ENCODE measurements at places on chromosomes 1 and 21.

GRCh38 chr1:205505076-205505729 is 734 bp downstream of the CDK18 start:
- no peak for DNase-seq

DNA sequence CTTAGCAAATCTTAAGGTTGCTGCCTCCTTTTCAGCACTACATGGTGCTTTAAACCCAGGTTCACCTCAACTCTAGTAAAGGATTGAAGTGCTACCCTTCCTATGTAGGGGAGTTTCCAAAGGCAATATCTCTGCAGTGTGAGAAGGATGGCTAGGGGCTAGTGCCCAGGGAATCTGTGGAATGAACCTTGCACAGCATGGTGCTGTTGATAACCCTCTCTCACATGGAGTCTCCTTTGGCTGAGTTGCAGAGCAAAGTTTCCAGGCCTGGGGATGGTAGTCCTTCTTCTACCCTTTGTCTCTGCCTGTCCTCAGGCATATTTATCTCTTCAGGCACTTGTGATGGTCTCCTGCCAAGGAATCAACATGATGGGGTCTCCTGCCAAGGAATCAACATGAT is 59.4 kb downstream of the AXDND1 start:
- no peak for DNase-seq

DNA sequence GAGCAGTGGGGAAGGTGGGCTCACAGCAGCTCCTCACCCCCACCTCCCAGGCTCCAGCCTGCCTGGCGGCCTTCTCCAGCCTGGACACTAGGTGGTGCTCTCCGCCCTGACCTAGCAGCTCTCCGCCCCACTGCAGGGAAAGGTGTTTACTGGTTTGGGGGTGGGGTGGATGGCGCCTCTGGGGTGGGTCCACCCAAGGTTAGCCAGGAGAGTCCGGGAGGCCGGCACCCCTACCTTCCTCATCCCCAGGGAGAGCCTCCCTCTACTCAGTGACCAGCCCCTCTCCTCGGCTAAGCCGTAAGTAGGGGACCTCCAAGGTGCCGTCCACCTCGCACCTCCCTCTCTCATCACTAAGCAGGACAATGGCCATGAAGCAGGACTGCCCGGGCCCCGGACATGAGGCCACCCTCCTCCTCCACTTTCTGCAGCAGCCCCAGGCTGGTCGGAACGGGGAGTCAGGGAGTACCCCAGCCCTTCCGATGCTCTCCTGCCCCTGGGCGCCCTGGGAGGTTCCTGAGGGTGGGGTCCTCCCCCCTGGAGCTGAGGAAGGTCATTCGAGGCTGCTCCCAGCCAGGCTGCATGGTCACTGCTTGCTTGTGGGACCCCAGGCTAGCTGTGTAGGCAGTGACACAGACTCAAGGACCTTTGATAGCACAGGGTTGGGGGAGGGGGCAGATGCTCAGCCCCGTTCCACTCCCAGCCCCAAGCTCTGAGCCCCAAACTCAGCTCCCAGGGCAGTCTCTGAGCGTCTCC is 101.4 kb upstream of the VAMP3 start:
- peak; percentile 30 for DNase-seq

DNA sequence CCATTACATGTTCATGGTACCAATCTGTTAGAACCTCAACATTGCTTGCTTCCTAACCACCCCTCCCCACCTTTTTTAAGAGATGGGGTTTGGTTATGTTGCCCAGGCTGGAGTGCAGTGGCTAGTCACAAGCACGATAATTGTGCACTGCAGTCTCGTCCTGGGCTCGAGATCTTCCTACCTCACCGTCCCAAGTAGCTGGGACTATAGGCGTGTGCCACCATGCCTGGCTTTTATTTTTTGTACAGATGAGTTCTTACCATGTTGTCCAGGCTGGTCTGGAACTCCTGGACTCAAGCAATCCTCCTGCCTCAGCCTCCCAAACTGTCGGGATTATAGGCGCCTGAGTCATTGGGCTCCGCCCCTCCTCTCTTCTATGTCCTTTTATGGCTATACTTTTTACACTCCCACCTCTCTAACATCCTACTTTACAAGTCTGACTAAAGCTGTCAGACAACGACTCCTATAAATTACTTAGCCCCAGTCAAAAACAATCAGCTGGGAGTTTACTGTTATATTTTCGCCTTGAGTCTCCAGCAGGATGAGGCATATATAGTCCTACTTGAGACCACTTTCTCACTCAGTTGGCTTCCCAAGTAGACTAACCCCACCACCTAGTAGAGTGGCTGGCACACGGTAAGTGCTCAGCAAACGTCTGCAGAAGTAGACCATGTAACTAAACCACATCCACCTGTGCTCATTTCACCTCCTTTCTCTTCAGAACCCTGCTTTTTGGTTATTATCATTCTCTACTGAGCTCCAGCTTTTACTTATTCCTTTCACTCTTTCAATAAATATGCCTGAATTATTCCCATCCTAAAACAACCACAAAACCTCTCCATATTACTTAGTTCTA is 13.8 kb downstream of the ENSA start:
- DNase-seq = no peak

DNA sequence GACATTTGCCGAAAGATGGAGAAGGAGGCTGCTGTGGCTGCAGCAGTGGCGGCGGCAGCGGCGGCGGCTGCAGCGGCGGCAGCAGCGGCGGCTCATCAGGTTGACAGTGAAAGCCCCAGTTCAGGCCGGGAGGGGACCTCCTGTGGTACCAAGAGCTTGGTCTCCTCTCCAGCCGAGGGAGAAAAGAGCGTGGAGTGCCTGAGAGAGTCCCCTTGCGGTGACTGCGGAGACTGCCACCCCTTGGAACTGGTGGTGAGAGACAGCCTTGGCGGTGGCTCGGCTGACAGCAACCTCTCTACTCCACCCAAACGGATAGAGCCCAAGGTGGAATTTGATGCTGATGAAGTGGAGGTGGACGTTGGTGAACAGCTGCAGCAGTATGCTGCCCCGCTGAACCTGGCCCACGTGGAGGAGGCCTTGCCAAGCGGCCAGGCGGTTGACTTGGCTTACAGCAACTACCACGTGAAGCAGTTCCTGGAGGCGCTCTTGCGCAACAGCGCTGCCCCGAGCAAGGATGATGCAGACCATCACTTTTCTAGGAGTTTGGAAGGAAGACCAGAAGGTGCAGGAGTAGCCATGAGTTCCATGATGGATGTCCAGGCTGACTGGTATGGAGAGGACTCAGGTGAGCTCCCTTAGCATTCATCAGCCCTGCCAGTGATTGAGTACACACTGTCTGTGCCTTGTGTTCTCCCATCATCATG is 6.3 kb downstream of the ZBTB8B start:
- DNase-seq = no peak

GRCh38 chr1:94383966-94384408 is 34.2 kb upstream of the ABCD3 start:
- DNase-seq = no peak

DNA sequence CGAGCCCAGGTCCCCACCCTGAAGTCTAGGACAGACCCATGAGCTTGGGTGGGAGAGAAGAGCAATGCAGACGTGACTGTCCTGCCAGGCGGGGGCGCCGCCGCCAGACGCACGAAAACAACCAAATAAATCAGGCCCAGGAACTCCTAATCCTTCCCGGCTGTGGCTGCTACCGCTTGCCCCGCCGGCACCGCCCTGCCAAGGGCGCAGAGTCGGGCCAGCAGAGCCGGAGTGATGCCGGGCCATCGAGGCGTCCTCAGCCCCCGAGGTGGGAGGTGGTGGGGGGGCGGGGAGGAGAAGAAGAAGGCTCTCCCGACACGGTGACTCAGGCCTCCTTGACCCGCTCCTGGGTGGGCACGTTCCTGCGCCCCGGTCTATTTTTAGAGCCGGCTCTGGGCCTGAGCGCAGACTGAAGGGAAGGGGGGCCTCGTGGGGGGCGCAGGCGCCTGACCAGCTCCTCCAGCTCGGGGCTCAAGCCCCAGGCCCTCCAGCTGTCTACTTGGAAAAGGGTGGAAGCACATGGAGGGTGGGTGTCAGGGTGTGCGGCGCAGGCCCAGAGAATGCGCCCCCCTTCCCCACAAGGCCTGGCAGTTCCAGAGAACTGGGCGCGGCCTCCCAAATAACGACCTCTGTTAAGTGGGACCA is 10.7 kb upstream of the COL16A1 start:
- DNase-seq = no peak

- no peak for DNase-seq
These were observed 14.3 kb upstream of the MED18 start for GRCh38 chr1:28314547-28314941.

DNA sequence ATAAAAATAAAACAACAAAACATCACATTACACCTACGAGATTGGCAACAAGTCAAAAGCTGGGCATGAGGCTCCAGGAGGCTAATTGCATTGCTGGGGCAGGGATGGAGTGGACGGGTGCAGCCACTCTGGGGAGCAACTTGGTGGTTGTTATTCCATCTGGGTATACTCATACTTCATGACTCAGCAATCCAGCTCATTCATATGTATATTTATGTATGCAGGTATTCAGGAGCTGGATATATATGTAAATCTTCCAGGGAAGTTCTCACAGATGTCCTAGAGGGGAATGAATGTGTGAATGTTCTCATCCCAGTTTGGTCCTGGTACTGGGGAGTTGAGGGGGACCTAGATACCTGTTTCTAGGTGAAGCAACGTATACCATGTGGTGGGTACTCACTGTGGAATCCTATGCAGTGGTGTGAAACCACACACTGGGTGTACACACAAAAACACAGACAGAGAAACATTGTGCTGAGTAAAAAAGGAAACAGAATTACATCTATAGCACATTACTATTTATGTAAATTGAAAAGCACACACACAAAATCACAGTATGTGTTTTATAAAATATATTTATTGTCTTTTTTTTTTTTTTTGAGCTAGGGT is 79.7 kb upstream of the RAB4A start:
- DNase-seq = no peak

GRCh38 chr1:79711001-79711431 is 704.5 kb upstream of the ADGRL4 start:
- DNase-seq = no peak

GRCh38 chr1:193553564-193553963 is 367.2 kb upstream of the B3GALT2 start:
- no peak for DNase-seq

DNA sequence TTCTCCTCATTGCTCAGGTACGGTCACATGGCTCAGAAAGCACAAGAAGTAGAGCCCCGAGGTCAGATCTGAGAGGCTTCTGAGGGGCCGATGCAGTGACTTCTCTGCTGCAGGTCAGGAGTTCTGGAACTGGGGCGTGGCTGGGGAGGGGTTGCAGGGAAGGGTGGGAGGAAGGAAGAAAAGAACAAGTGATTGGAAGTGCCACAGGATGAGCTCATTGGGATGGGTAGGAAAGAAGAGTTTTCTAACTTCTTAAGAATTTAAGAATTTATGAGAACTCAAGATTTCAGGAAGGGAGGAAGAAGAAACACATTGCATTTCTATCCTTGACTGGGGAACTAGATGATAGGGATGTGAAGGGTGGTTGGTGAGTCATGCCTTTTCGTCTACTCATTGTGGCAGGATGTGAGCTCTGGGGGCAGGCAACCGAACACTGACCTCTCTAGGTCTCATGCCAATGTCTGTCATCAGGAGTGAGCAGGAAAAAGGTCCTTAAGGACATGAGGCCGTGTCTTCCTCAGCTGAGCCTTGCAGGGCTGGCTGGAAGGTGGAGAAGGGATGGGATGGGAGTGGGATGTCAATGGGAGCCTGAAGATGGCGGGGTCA is 497 bp downstream of the FCRLB start:
- DNase-seq = no peak

DNA sequence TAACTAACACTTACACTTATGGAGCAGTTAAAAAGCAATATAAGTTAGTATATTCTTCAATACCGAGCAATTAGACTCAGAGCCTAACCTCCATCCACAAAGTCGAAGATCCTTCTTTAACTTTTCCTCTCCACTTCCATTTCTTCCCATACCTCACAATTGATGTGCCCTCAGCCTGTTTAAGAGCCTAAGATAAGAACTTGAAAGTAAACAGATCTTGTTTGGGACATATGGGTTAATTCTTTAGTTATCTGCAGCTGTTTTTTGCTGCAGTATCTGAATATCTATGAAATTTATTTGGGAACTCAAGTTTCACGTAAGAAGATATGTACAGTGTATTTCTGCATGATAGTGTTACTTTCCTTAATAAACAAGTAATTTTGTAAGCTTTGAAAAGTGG is 51.5 kb downstream of the MIGA1 start:
- no peak for DNase-seq

- DNase-seq = no peak
These were observed 243.4 kb downstream of the RHOU start for GRCh38 chr1:228978484-228979324.

- DNase-seq = no peak
These were observed 201.9 kb downstream of the NTNG1 start for GRCh38 chr1:107342768-107343167.

DNA sequence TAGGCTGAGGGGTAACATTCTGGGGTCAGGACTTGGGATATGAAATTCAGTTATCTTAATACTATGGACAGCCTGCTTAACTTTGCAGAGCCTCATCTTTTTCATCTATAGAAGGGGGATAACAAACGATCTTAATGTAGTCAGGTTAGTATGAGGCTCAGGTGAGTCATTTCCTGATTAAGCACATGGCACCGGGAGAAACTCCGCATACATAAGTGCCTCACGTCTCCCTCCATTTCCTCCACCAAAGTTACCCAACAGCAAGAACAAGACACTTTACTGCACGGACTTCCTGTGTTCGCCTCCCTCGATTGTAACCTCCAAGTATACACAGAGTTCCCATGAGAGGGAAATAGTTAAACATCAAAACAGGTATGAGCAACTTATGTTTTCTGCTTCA is 112.7 kb upstream of the COA6 start:
- no peak for DNase-seq

DNA sequence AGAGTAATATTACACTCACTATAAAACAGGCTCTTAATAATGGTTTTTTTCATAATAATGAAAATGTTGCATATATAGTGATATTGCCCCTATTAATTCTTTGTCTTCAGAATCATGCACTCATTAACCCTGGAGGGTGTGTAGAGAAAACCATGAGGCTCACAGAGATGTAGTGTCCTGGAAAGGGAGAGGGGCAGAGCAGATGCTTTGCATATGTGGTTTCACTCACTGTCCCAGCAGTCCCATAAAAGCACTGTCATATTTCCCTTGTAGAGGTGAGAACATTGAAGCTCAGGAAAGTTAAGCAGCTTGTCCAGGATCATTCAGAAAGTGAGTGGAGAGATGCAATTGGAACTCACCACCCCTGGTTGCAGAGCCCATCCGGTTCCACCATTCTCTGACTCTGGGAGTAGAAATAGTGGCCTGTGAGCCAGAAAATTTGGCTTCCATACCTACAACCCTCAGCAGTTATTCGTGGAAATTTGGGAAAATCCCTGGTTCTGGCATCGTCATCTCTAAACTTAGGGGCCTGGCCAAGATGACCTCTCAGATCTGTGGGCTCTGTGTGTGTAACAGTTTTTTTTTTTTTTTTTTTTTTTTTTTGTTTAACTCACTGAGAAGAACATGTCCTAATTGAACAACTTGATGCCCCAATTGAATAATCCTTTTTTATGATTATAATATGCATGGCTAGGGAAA is 86.4 kb downstream of the RGL1 start:
- DNase-seq = no peak

DNA sequence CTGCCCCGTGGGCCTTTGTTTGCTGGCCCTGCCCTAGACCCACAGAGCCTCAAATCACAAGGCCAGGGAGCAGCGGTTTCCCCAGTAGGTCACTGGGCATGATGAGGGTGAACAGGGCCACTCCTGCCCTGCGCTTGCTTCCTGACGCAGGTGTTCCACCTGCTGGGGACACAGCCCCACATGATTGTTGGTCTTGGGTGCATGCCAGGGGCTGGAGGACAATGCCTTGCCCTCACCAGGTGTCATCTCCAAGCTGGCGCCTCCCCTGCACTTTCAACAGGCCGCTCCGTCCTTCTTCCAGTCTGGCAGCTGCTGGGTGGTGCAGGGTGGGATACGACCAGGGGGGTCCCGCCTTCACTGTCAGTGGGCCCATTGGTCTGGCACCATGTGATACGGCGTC is 24.3 kb downstream of the IL10RB start:
- no peak for DNase-seq

GRCh38 chr1:223109581-223110026 is 33.4 kb downstream of the TLR5 start:
- no peak for DNase-seq

Measured in stimulated activated CD8-positive, alpha-beta memory T cell treated with anti-CD3 and anti-CD28 coated beads, Interleukin-15, amount 100 ng/mL, for 48 hours (primary cell).